Kidney (tissue), 22 donors: ENCODE measurements at places on chromosomes 5 and 9.

DNA sequence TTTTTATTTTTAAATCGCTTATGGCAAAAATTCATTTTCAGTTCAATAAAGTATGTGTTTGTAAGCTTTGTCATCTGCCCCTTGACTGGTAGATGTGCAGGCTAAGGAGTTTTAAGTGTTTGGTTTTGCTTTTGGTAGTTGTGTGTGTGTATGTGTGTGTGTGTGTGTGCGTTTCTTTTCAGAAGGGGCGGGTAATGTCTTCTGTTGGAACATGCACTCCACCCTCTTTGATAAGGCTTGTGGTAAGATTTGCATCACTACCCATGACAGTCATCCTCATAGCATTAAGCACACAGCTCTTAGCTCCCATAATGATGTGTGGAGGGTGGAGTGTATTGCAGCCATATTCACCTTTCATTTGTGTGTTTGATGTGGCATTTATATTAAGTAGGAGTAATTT, 92.1 kb upstream of the FSD1L start:
- no peaks in the 10 kb centered on the region for H3K36me3 ChIP-seq
- no peaks in the 10 kb centered on the region for H3K4me1 ChIP-seq
- no peak overlapping the region for H3K27ac ChIP-seq

DNA sequence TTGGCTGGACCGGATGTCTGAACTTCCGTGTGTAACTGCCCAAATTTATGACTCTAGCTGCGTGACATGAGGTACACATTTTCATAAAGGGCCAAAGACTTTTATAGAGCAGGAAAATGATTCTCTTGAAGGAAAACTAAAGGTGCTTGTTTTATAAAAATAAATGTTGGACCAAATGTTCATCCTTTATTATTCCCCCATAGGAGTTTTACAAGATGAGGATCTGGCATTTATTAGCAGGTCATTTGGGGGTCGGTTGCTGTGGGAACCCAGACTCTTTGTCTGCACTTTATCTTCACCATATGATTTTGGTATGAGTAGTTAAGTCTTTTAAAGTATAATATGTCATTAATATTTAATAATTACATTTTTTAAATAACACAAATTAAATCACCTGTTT, 571.2 kb downstream of the EFNA5 start:
- H3K4me3 ChIP-seq, result no peak overlapping the region
- H3K4me1 ChIP-seq, result no peaks in the 10 kb centered on the region
- H3K27me3 ChIP-seq, result no peaks in the 10 kb centered on the region
- H3K36me3 ChIP-seq, result no peaks in the 10 kb centered on the region

DNA sequence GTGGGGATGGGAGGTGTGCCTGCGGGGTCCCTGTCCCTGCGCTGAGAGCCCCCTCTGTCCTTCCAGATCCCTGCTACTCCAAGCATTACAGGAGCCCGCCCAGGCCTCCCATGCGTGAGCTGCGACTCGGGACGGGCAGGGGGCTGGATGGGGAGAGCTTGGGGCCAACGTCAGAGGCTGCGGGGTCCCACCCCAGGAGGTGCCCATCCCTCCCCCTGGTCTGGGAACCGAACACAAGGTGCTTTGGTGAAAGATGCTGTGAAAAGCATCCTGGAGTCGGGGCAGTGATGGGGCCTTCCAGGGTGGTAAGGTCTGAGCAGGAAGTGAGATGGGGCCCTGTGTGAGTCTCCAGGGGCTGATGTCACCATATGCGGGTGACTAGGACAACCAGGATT, 2.7 kb downstream of the LCN9 start:
- no peak overlapping the region for H3K4me3 ChIP-seq
- DNase-seq, result no peak
- no peaks in the 10 kb centered on the region for H3K36me3 ChIP-seq
- H3K27ac ChIP-seq, result no peak overlapping the region
- no peaks in the 10 kb centered on the region for H3K4me1 ChIP-seq
- H3K27me3 ChIP-seq, result no peaks in the 10 kb centered on the region

GRCh38 chr9:18071651-18072060, 402.3 kb upstream of the ADAMTSL1 start:
- H3K4me1 ChIP-seq, result no peaks in the 10 kb centered on the region
- H3K27ac ChIP-seq, result no peak overlapping the region

DNA sequence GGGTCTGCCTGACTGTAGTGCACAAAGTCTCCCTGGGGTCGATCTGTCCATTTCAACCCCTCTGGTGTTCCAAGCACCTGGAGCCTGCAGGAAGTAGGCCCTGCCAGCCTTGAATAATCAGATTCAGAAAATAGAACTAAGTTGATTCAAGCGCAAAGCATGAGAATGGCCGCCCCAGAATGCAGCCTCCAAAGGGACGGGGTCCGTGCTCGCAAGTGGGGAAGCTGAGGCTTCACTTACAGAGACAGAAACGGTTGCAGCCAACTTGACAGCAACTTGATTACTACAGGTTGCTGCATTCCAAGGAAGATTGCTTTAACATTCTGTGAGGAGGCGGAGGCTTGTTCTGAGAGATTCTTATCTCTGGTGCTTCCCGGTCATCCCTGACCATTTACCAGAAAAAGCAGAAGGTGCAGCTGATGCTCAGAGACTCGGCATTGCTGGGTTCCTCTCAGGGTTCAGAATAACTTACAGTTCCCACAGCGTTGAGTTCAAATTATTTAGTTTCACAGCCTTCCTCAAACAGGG, 14.9 kb upstream of the LRRC14B start:
- no peak overlapping the region for H3K27ac ChIP-seq
- no peaks in the 10 kb centered on the region for H3K4me1 ChIP-seq
- no peaks in the 10 kb centered on the region for H3K36me3 ChIP-seq

DNA sequence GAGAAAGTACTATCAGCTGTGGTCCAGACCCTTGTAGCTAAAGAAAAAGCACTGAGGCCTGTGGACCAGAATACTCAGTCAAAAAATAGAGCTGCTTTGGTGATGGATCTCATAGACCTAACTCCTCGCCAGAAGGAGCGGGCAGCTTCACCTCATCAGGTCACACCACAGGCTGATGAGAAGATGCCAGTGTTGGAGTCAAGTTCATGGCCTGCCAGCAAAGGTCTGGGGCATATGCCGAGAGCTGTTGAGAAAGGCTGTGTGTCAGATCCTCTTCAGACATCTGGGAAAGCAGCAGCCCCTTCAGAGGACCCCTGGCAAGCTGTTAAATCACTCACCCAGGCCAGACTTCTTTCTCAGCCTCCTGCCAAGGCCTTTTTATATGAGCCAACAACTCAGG, 8.9 kb downstream of the RAB24 start:
- no peak for DNase-seq
- H3K27me3 ChIP-seq, result no peaks in the 10 kb centered on the region
- no peak overlapping the region for H3K4me3 ChIP-seq

- DNase-seq, result no peak
- no peaks in the 10 kb centered on the region for H3K27me3 ChIP-seq
- H3K36me3 ChIP-seq, result no peaks in the 10 kb centered on the region
- H3K4me3 ChIP-seq, result no peak overlapping the region
These were observed 17.8 kb downstream of the IFNA5 start for GRCh38 chr9:21287280-21287679.

DNA sequence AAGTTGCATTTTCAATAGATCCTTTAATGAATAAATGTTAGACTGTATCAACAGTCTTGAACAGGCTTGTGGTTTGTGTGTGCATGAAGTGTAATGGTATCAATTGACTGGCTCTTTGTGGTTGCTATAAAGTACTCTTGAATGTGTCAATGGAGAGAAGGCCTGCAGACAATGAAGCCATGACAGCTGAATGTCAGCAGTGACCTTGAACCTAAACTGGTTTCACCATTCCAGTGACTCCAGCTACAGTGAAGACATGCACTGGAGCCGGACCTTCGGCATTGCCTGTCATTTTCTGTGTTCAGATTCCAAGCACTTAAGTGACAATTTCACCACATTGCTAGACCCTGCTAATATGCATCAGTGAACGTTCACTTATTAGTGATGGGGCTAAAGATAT, 276.0 kb upstream of the TMEM161B start:
- no peak for DNase-seq
- no peaks in the 10 kb centered on the region for H3K36me3 ChIP-seq
- no peaks in the 10 kb centered on the region for H3K27me3 ChIP-seq
- H3K4me3 ChIP-seq, result no peak overlapping the region
- no peak overlapping the region for H3K27ac ChIP-seq

DNA sequence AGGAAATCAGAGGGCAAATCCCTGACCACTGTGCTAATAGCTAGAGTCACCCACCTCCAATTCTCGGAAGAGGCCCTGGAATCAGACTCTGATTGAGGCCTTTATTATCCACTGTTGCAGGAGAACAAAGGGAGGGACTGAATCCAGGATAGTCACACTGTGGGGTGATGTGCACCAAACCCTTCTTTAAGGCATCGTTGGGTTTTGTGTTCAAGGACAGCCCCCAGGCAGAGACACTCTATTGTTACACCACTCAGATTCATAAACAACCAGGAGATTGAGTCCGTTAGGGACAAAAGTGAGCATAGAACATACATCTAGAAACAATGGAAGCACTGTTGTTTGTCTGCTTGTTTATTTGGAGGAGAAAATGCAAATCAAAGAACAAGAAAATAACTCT, 124.6 kb upstream of the TBCA start:
- H3K4me1 ChIP-seq, result no peaks in the 10 kb centered on the region
- H3K36me3 ChIP-seq, result no peaks in the 10 kb centered on the region
- no peak overlapping the region for H3K27ac ChIP-seq
- H3K4me3 ChIP-seq, result no peak overlapping the region

- H3K4me3 ChIP-seq, result no peak overlapping the region
- no peaks in the 10 kb centered on the region for H3K36me3 ChIP-seq
- no peak overlapping the region for H3K27ac ChIP-seq
- H3K27me3 ChIP-seq, result no peaks in the 10 kb centered on the region
- no peaks in the 10 kb centered on the region for H3K4me1 ChIP-seq
These were observed 14.7 kb upstream of the TNC start for GRCh38 chr9:115132648-115133047.

DNA sequence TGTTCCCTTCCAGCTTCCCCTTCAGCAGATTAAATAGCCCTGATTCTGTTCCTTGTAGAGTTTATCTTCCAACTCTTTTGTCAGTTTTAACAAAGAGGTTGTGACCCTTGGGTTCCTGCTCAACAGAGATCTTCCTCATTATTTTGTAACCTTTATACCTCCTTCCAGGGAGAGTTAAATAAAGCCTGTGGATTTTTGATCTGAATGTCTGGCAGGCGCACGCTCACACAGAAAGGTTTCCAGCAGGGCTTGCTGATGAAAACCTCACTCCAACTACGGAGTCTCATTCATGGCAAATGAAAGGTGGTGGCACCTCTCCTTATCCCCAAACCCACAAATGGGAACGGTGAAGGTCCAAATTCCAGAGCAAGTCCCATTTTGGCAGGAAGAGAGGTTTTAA, 129.0 kb downstream of the SREK1 start:
- no peaks in the 10 kb centered on the region for H3K27me3 ChIP-seq
- H3K4me1 ChIP-seq, result no peaks in the 10 kb centered on the region
- no peak overlapping the region for H3K4me3 ChIP-seq
- H3K36me3 ChIP-seq, result no peaks in the 10 kb centered on the region
- H3K27ac ChIP-seq, result no peak overlapping the region

DNA sequence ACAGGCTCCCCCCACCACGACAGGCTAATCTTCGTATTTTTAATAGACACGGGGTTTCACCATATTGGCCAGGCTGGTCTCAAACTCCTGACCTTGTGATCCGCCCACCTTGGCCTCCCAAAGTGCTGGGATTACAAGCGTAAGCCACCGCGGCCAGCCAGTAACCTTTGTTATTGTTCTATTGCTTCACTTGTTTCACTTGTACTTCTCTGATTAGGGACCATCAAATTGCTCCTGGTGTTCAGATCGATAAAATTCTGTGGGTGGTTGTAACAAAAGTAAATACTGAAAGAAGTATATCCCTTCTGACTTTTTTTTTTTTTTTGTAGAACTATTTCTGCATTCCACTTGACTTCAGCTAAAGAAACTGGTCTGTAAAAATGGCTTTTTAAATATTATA, 445.5 kb upstream of the CDH10 start:
- no peak for DNase-seq
- no peaks in the 10 kb centered on the region for H3K4me1 ChIP-seq
- H3K4me3 ChIP-seq, result no peak overlapping the region

- H3K4me3 ChIP-seq, result no peak overlapping the region
- H3K36me3 ChIP-seq, result no peaks in the 10 kb centered on the region
- no peaks in the 10 kb centered on the region for H3K4me1 ChIP-seq
- no peak overlapping the region for H3K27ac ChIP-seq
- peak; percentile 14 for DNase-seq
These were observed 55.0 kb upstream of the CPLX2 start for GRCh38 chr5:175816348-175816747.

DNA sequence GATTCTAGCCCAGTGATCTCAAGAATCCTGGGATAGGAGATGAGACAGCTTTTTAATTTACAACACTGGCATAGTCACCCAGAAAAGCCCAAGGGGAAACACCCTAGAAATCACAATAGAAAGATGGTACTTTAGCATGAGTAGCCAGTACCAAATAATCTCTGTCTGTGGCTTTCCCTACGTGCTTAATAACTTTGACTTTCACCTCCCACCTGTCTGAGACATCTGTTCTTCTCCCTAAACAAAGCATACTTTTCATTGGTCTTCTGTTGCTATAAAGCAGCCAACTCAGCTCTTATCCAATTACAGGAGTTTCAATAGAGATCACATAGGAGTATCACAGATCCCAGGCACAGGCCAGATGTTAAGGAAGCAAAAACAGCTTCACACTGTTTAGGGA, 10.4 kb downstream of the MARCHF3 start:
- no peak overlapping the region for H3K4me3 ChIP-seq
- no peak overlapping the region for H3K27ac ChIP-seq
- H3K36me3 ChIP-seq, result no peaks in the 10 kb centered on the region
- DNase-seq, result no peak
- H3K27me3 ChIP-seq, result no peaks in the 10 kb centered on the region
- no peaks in the 10 kb centered on the region for H3K4me1 ChIP-seq

DNA sequence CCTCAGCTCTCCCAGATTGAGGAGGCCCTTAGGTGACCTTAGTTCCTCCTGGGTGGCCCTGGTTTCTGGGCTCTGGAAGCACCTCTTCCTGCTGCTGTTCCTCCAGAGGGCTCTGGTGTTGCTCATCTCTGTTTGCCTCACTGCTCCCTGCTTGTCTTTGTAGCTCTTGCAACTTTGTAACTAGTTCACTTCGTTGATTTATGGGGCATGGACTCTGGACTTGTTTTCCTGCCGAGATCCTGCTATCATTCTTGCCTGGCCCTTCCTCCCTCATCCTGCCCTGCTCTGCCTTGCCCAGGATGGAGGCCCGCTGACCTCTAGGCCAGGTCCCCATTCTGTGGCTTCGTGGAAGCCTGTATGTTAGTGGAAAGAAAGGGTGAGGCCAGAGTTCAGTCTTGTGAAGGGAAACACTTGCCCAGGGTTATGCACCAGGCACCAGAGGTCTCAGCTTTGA, 169.3 kb downstream of the MACROH2A1 start:
- no peaks in the 10 kb centered on the region for H3K27me3 ChIP-seq
- DNase-seq, result no peak
- no peaks in the 10 kb centered on the region for H3K36me3 ChIP-seq
- no peaks in the 10 kb centered on the region for H3K4me1 ChIP-seq

DNA sequence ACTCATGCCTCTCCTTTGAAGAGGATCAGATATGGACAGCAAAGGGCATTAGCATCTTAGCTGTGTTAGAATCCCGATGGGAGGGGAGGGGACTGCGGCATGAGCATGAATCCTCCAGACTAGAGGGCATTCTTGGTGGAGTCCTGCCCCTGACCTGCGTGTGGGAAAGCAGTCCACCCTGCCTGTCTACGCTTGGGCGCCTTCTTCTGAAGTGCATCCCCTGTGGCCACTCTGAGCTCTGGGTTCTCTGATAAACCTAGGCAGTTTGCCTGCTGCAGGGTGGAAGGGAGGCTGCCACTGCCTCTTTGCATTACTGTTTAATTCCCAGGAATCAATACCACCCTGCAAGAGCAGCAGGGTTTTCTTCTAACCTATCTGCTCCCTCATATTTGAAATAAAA, 169.3 kb downstream of the INSYN2B start:
- H3K27ac ChIP-seq, result no peak overlapping the region
- H3K36me3 ChIP-seq, result no peaks in the 10 kb centered on the region
- no peak overlapping the region for H3K4me3 ChIP-seq
- no peaks in the 10 kb centered on the region for H3K27me3 ChIP-seq
